ENCODE measurements at places on chromosomes 2 and 18.

- no peak for DNase-seq
Observed at GRCh38 chr2:12261986-12262680, 454.6 kb upstream of the TRIB2 start.

- no peak for DNase-seq
Observed at GRCh38 chr2:7931808-7932207, 750.0 kb upstream of the ID2 start.

DNA sequence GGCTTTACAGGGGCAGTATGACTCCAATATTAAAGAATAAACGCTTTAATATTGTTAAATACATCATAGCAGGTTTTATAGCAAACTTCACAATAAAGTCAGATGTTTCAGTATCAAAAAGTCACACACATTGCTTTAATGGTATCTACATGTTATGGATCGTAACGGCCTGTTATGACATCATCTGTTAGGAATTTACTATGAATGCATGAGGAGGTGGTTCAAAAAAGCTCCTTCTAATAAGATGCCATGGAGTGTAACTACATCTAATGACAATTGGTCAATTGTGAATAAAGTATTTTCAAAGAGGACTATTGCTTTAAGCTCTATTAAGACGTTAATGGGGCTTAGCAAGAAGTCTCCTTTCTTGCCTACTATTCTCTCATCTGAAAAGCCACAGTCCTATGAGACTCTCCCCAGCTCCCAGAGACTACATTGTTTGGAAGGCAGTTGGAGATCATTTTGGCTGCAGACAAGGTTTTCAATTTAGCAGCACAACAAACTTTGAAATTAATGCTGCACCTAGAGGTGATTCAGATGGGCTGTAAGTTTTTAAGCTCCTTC, 300.7 kb upstream of the MEIS1 start:
- DNase-seq: no peak

- DNase-seq: no peak
Observed at GRCh38 chr18:51192696-51193095, 4.8 kb downstream of the MEX3C start.

DNA sequence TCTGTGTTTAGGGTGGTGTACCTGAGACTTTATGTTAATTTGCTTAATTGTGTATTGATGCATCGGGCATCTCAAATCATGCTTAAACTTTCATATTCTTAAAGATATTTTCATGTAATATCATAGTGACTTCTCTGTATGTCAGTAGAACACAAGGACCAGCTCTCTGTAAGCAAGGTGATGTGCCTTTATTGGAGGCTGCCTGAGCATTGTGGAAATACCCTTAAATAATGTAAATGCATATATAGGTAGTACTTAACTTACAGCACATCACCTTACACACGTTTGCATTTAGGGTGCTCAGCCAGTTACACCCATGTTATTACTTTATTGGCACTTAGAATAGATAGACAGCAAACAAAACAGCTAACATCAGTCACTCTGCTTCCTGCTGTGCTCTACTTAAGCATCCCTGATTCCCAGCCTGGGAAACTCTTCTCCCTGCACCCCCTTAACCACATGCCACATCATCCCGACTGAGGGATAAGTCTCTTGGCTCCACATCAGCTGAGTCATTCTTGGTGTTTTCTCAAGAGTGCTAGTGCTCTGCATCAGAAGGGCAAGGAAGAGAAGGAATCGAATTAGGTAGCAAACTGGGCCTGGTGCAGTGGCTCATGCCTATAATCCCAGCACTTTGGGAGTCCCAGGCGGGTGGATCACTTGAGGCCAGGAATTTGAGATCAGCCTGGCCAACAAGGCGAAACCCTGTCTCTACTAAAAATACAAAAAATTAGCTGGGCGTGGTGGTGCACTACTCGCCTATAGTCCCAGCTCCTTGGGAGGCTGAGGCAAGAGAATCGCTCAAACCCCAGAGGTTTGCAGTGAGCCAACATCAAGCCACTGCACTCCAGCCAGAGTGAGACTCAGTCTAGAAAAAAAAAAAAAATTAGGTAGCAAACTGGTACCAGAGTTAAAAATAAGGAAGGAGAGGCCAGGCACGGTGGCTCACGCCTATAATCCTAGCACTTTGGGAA, 108.7 kb downstream of the MAP3K20 start:
- DNase-seq: no peak

GRCh38 chr2:27263287-27264252, 723 bp upstream of the SLC30A3 start:
- DNase-seq: no peak

- no peak for DNase-seq
Observed at GRCh38 chr2:134726645-134727044, 7.8 kb upstream of the TMEM163 start.

DNA sequence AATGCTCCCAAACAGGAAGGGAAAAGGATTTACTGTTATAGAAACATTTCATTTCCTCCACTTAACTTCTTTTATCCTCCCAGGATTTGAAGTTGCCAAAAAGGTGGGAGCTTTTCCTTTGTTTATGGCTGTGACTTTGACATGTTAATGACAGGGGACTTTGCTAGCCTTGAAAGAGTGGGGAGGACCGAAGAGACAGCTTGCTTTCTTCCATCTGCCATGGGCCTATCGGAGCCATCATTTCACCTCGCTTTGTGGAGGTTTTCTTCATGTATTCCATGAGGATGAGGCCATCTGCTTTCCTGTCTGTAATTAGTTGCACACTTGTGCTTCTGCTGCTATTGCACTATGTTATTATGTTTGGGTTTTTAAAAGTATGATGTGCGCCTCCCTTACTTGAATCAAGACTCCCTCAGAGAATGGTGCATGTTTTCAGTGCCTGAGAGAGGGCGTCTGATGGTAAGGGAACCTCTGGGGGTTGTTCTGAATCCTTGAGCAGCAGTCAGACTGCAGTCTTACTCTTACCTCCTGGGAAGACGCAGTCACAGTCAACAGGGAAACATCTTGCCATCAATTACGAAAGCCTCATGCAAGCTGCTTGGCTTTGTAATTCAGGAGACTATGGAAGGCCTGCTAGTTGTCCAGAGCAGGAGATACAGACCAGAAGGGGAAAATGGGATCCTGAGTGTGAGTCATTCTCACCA, 173.3 kb upstream of the MGAT5 start:
- no peak for DNase-seq

GRCh38 chr2:234335661-234336228, 161.1 kb downstream of the ARL4C start:
- DNase-seq: no peak

GRCh38 chr2:12606472-12607000, 110.2 kb upstream of the TRIB2 start:
- DNase-seq: no peak

DNA sequence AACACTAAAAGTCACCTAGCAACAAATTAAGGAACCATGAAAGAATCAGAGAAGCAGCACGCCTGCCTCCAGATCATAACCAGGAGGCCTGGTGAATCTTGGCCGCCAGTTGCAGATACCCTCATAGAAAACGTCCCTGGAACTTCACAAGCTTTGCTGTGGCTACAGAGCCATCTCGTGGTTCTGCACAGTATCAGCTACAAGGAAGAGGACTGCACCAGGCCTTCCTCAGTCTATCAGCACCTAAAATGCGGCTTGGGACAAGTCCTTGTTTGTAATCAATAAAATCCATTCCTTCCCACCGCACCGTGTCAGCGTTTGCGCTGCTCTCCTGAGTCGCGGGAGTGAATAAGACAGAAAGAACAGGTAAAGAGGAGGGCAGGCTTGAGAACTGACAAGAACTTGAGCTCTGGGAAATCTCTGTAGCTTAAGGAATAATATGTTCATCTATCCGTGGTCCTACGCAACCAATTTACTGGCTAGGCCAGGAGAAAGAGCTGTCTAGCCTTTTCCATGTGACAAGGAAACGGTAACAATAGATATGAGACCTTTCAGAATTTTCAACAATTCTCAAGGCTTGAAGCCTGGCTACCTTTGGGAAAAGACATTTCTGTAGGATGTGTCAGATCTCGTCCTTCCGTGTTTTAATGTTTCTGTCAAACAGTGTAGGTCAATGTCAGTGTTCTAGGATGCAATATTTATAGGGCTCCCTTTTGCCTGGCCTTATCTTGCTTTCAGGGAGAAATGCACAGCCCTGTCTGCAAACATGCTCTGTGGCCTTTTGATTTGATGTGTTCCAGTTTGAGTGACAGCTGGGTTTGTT, 128.5 kb upstream of the RAB12 start:
- no peak for DNase-seq

- DNase-seq: no peak
Observed at GRCh38 chr2:88698498-88699233, 7.2 kb downstream of the RPIA start.

DNA sequence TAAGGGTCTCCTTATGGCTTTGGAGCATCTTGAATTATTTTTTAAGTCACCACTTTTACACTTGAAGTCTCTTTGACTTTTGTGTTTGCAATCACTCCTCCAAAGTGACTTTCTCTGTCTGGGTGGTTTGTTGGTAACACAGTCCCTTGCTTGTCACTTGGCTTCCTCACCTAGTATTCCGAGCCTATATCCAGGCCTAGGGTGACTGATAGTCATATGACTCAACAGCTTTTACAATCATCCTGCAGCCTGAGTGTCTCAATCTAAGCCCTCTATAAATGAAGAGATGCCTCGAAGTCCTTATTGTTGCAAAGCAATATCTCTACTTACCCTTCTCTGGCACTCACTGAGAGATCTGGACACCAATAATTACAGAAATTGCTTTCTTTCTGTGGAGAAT, 53.9 kb upstream of the SETBP1 start:
- no peak for DNase-seq

GRCh38 chr2:164911832-164912231, 43.5 kb downstream of the SLC38A11 start:
- DNase-seq: no peak

DNA sequence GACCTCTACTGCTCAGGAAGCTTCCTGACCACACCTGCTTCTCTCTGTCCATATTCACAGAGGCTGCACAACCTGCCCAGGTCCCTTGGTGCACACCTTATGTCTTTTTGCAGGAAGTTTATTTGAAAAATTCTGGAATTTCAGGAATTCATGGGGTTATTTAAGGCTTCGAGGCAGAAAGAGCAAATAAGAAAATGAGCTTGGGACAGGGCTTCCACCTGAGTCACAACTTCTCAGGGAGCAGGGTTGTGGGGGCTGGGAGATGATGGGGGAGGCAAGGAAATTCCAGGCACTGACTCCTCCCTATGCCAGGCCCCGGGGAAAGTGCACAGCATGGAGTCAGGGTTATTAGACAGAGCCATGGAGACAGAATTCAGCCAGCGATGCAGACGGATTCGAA, 57.7 kb downstream of the INHBB start:
- no peak for DNase-seq
